Spinal cord (tissue), 10 donors: ENCODE measurements at places on chromosomes 12 and 14. TPM values are rescaled to one million over a fixed set of nuclear protein-coding genes. Genes with fewer than 3 reads are reported as not detected.

The EIF5 gene
- 191 TPM for polyA plus RNA-seq

The SDSL gene
- 15.2 TPM for polyA plus RNA-seq

The AKAP6 gene
- polyA plus RNA-seq = 42.6 TPM

The ARHGEF25 gene
- polyA plus RNA-seq = 61.9 TPM

The EIF2S3B gene
- 0.60 TPM for polyA plus RNA-seq

The SSTR1 gene
- 33.9 TPM for polyA plus RNA-seq

The PHLDA1 gene
- 61.5 TPM for polyA plus RNA-seq

The SLC38A4 gene
- 4.2 TPM for polyA plus RNA-seq
